ENCODE measurements at places on chromosomes 3 and 15.

- no peak for DNase-seq
Measured at GRCh38 chr15:81152339-81152738, 18.3 kb downstream of the CFAP161 start.

DNA sequence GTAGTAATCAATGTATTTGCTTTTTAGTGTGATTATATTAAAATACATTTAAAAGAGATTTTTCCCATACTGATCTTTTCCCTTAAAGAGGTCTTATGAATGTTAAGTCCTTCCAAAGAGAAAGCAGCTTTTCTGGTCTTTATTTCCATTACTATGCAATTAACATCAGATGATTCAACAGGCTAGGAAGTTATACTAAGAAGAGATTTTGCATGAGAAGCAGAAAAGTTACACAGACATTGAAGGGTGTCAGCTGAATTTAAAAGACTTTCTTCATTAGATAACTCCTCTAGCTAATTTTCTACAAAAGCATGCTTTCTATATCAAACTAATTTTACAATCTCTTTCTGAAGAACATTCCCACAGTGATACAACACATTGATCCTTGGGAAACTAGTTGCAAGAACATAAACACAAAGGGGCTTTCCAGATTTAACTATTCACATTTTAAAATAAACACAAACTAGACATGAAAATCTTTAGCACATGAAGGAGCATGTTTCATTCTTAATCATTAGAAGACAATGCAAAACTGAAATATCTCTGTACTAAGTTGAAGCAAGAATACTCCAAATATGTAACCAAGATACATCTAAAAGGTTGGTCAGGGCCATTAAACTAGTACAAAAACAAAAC, 965.8 kb downstream of the ROBO1 start:
- DNase-seq, result no peak

- DNase-seq, result no peak
Measured at GRCh38 chr3:161989012-161989411, 492.4 kb downstream of the OTOL1 start.

DNA sequence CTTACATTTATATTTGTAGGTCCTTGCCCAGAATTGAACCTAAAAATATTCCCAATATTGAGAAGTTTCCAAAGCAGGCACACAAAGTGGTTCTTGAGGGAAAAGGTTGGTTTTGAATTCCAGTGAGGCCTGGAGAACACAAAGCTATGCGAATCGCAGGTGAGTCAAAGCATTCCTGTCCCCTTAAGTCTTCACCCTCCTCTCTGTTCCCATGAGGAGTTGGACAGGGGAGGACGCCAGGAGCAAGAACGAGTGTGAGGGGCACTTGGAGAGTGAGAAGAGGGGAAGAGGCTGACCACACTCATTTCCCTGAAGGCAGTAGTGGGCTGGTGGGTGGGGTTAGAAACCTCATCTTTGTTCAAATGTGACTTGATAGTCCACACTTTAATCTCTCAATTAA, 185.8 kb upstream of the EOMES start:
- no peak for DNase-seq

- no peak for DNase-seq
Measured at GRCh38 chr3:8113626-8114025, 388.0 kb upstream of the LMCD1 start.

GRCh38 chr15:84023636-84024035, 211.9 kb upstream of the GOLGA6L4 start:
- DNase-seq, result no peak

GRCh38 chr15:26623071-26623470, 149.8 kb downstream of the GABRB3 start:
- DNase-seq, result no peak

- no peak for DNase-seq
Measured at GRCh38 chr3:56269755-56270535, 198.3 kb downstream of the ERC2 start.

DNA sequence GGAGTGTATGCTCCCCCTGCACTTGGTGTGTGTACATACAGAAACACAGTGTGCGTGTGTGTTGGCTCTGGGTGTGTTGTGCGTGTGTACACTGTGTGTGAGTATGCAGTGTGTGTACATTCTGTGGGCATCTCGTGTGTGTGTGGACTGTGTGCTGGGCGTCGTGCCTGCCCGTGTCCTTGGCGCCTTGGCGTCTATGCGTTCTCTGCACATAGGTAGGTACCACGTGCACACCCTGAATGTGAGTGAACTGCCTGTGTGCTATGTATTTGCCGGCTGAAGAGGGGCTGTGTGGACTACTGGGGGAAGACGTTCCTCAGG, 481 bp upstream of the ECE2 start:
- DNase-seq, result no peak

DNA sequence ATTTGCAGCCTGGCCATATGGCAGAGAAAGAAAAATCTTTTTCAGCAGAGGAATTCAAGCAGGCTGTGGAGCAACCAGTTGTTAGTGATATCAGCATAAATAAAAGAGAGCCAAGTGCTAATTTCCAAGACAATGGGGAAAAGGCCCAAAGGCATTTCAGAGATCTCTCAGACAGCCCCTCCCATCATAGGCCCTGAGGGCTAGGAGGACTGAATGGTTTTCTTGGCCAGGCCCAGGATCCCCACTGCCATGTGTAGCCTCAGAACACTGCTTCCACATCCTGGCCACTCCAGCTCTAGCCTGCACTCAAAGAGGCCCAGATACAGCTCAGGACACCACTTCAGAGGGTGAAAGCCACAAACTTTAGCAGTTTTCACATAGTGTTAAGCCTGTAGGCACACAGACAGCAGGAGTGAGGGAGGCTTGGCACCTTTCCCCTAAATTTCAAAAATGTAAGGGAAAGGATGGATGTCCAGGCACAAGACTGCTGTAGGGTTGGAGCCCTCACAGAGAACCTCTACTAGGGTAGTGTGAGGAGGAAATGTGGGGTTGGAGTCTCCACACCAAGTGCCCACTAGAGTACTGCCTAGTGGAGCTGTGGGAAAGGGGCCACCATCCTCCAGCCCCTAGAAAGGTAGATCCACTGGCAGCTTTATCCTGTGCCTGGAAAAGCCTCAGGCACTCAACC, 191.4 kb downstream of the TBL1XR1 start:
- no peak for DNase-seq

- DNase-seq, result no peak
Measured at GRCh38 chr3:181512787-181513186, 198.9 kb upstream of the SOX2 start.

DNA sequence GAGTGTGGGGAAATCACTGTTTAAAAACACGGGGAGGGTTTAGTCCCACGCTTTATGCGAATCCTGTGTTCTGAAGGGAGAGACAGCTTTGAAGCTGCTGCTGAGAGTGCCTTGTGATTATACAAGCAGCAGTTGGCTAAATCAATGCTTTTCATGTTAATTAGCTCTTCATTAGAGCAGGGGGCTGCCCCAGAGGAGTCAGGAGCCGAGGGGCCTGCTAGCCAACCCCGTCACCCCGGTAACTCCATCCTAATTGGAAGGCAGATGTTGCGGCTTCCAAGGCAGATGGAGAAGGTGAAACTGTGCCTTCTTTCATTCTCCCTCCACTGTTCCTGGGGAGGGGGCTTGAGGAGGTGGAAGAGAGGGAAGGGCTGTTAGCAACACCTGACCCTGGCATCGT, 92.4 kb upstream of the ANKRD34C start:
- no peak for DNase-seq

DNA sequence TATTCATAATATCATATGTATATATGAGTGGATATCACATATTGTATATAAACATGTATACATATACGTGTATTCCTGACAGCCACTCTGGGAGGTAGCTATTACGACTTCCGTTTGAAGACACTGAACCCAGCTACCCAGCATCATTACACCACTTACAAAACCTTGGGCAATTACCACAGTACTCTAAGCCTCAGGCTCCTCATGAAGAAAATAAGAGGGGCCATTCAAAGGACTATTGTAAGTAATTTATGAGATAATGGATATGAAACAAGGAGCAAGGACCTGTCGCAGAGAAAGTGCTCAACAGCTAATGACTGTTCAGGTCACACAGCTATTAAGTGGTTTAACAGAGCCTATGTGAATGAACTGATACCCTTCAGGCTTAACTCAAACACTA, 52.4 kb downstream of the KCNMB2 start:
- DNase-seq, result no peak

Measured in T1000 (cell line).